ENCODE measurements at places on chromosomes 2 and 18.

GRCh38 chr2:218894151-218894879, 13.7 kb downstream of the WNT10A start:
- no peak for DNase-seq

GRCh38 chr2:7661502-7661901, 744.3 kb downstream of the RNF144A start:
- no peak for DNase-seq

DNA sequence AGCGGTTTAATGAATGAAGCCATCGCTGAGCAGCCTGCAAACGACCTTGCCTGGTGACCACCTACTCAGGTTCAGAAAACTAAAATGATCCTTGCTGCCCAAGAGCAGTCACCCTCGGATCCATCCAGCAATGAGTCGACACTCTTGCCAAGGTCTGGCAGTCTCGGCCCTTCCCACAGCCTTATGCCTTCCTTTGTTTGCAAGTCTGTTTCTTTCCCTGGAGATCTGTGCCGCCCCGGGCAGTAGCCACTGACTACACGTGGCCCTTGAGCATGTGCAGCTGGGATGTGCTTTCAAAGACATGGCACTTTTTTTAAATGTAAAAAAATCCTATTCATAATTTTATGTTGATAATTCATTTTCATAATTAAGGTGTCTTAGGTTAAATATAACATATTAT, 37.2 kb upstream of the SLC35G4 start:
- DNase-seq: no peak

DNA sequence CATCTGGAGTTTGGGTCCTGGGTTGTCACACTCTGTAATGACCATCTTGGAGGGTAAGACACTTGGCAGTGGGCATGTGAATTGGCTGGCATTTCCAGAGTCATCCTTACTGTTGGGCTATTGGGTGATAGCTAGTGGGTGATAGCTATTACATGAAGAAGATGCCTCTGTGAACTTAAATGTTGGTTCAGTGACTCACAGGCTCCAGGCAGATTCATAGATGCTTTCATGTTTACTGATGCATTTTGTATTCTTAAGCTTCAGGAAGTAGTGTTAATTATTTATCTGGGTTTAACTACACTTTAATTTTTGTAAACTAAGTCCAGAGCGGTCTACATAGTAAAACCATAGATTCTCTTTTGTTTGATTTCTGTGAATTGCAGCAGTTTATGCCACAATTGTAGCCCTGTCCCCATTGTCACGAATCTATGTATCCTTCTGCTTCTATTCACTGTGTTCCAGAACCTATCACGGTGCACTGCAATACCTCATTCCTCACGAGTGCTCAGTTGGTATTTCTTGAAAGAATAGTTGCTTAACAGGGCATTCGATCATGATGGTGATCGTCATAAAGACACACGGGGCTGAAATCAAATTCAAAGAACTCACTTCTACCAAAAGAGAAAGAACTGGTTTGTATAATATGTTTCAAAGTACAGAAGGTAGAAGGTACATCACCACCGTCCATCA, 79.7 kb downstream of the GBX2 start:
- no peak for DNase-seq

GRCh38 chr2:158753641-158754611, 41.2 kb upstream of the DAPL1 start:
- DNase-seq: peak; percentile 29

DNA sequence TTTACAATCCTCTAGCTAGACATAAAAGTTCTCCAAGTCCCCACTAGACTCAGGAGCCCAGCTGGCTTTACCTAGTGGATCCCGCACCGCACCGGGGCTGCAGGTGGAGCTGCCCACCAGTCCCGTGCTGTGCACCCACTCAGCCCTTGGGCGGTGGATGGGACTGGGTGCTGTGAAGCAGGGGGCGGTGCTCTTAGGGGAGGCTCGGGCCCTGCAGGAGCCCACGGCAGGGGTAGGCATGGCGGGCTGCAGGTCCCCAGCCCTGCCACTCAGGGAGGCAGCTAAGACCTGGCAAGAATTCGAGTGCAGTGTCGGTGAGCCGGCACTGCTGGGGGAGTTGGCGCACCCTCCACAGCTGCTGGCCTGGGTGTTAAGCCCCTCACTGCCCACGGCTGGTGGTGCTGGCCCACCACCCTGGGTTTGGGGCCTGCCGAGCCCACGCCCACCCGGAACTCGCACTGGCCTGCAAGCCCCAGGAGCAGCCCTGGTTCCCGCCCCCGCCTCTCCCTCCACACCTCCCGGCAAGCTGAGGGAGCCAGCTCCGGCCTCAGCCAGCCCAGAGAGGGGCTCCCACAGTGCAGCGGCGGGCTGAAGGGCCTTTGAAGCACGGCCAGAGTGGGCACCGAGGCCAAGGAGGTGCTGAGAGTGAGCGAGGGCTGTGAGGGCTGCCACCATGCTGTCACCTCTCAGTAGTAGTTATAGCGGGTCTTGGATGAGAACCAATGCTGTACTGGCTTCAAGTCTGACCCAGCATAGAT, 255.2 kb downstream of the CDH7 start:
- DNase-seq: no peak

DNA sequence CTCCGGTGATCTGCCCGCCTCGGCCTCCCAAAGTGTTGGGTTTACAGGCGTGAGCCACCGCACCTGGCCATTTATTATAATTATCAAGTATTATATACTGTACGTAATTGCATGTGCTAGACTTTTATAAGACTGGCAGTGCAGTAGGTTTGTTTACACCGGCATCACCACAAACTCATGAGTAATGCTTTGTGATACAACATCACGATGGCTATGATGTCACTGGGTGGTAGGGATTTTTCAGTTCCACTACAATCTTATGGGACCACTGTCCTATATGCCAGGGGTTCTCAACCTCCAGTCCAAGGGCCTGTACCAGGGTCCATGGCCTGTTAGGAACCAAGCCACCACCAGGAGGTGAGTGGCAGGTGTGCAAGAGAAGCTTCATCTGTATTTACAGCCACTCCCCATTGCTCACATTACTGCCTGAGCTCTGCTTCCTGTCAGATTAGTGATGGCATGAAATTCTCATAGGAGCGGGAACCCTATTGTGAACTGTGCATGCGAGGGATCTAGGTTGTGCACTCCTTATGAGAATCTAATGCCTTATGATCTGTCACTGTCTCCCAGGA, 9.4 kb downstream of the SCYGR4 start:
- DNase-seq: no peak

- peak; percentile 83 for DNase-seq
Measured at GRCh38 chr2:73284296-73285158, at the start of gene FBXO41. TSS of gene FBXO41 (minus strand) at chr2:73284478. CDS start at chr2:73269630, 14,848 bp downstream.

DNA sequence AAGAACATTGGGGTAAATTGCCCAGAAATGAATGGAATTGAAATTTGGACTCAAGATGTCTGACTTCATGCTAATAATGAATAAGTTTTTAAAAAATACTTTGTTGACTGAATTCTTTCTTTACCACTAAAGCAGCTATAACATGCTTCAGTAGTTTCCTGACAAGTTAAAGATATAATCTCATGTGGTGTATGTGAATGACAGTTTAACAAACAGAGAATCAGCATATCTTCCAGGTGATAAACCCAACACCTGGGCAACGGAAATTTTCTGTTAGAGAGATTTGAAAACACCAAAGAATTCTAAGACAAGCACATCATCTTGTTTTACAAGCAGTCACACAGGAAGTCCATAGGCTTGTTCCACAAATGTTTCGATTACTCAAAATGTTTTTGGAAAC, 372.6 kb upstream of the VRK2 start:
- no peak for DNase-seq

GRCh38 chr2:100831831-100832230, 11.9 kb downstream of the NPAS2 start:
- no peak for DNase-seq

- DNase-seq: no peak
Measured at GRCh38 chr2:148593421-148593820, 51.1 kb upstream of the EPC2 start.
